ENCODE measurements at places on chromosomes 2 and 18.

DNA sequence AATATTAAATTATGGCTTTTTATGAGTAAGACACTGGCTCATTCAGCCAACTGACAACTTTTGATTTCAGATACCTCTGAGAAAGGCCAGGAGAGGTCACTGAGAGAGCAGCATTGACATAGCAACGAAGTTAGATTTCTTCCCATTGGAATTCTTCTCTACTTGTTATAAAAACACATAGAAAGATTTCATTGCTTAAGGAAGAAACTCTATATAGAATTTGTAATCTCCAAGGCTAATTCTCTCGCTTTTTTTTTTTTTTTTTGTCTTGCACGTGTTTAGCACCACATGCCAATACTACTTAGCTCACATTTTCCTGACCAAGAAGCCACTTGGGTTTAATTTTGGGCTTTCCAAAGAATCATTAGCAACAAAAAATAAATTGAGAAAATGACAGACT is 233.7 kb downstream of the CALCRL start:
- no peak for DNase-seq

GRCh38 chr2:149470046-149470445 is 117.5 kb downstream of the MMADHC start:
- no peak for DNase-seq

GRCh38 chr2:241432824-241433448 is 75.4 kb downstream of the STK25 start:
- no peak for DNase-seq

DNA sequence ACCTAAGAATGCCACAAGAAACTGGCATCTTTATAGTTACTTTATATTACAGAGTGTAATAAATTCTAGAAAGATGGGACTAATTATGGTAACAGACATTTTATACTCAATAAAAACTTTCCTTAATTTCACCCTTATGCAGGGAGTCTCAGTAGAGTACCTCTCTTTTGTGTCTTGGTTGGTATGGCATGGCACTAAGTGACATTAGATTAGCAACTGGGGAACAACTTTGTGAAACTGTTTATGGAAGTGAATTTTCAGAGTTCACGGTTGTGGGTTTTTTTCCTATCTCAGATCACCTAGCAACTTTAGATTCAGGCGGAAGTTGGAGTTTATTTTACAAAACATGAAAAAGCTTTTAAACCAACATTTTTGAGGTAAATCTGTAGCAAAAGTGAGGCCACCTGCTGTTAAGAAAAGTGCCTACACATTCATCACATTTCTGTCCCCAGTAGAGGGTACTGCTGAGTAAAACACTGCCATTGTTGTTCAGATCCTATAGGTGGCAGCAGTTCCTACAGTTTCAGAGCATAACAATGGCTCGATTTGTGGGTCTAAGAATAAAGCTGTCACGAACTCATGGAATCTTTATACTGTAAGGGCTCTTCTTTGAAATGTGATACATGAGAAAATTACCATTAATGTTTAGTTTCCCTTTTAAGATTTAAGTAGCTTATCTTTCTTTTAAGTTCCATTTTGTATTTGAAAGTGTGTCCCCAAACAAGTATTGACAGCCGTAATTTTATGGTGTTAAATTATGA is 117.6 kb downstream of the CAMKMT start:
- peak; percentile 81 for DNase-seq

DNA sequence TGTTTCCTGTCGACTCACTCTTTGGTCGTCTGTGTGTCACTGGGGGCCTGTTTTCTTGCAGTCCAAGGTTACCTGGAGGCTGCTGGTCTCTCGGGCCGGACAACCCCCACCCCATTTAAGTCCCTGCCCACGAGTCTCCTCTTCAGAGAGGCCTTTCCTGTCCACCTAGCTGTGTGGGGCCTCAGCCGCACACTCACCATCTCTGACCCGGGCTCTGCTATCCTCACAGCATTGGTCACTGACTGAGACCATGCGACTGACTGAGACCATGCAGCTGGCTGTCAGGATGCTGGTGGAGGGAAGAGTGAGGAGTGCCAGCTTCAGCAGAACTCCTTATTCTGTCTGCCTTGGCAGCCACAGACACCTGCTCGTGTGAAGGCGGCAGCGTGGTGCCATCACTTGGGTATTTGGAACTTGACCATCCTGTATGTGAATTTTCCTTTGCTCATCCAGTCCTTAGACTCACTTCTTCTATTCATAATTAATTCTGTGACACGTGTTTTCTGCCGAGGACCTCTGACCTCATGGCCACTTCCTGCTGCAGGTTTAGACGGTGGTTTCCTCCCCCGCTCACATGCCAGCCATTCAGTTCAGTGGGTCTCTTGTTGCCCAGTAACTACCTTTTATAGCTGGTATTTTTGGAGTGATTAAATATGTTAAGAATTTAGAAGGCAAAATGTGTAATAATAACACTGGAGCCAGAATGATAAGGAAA is 47.5 kb upstream of the ASB1 start:
- peak; percentile 52 for DNase-seq

DNA sequence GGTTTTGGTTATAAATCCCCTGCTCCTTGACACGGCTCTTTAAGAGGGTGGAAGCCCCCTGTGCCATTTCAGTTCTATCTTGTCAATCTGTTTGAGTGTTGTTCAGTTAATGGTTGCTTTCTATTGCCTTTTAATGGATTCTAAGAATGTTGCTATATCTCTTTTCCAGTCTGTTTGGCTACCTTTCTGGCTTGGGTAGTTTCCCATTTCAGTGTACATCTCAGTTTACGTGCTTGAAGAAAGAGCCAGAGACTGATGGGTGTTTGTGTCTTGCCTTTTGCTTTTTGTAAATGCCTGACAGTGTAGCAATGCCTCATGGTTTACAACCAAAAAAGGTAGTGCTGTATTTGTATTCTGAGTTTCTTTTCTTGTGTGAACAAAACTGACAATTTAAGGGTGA is 45.3 kb downstream of the SPATS2L start:
- no peak for DNase-seq

GRCh38 chr2:80896576-80896975 is 592.0 kb upstream of the LRRTM1 start:
- no peak for DNase-seq

DNA sequence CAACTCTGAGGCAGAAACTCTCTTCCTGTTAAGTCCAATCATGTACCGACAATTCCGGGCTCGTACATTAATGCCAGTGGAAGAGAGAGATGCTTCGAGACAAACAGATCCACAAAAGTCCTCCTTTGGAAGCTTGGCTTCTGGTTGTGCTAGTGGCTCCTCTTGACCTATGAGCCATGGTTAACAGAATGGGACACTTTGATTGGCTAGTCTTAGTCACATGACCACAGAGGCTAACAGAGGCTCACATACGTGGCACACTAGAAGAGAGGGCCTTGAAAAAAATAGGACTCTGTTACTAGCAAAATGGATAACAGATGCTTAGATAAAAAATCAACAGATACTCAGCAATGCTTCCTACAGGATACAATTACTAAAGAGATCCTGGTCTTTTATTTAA is 1211.9 kb upstream of the GYPC start:
- no peak for DNase-seq

GRCh38 chr2:96556441-96557330 is 20.1 kb downstream of the ARID5A start:
- peak; percentile 92 for DNase-seq

DNA sequence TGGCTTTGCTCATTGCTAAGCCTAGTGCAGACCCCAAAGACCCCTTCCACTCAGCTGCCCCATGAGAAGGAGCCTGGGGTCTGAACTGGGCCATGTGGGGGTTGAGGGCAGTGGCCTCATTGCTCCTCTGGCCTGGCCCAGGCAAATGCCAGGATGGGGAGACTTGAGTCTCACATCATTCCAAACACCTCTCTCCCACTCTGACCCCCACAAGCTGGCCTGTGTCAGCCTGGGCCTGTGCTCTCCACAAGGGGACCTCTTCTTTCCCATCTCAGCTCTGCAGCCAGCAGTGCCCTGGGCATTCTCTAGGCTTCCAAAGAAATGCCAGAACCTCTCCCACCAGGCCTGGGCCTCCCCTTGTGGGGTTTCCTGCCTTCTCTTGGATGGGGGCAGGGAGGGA is 45.8 kb upstream of the OTOF start:
- DNase-seq: no peak

- no peak for DNase-seq
Observed at GRCh38 chr18:23926571-23926970, 88.0 kb upstream of the TTC39C start.

- peak; percentile 59 for DNase-seq
Observed at GRCh38 chr2:226726546-226726945, 73.1 kb downstream of the IRS1 start.

GRCh38 chr18:51234117-51235008 is 36.9 kb upstream of the MEX3C start:
- no peak for DNase-seq

GRCh38 chr2:142721015-142721414 is 156.4 kb upstream of the KYNU start:
- DNase-seq: no peak

DNA sequence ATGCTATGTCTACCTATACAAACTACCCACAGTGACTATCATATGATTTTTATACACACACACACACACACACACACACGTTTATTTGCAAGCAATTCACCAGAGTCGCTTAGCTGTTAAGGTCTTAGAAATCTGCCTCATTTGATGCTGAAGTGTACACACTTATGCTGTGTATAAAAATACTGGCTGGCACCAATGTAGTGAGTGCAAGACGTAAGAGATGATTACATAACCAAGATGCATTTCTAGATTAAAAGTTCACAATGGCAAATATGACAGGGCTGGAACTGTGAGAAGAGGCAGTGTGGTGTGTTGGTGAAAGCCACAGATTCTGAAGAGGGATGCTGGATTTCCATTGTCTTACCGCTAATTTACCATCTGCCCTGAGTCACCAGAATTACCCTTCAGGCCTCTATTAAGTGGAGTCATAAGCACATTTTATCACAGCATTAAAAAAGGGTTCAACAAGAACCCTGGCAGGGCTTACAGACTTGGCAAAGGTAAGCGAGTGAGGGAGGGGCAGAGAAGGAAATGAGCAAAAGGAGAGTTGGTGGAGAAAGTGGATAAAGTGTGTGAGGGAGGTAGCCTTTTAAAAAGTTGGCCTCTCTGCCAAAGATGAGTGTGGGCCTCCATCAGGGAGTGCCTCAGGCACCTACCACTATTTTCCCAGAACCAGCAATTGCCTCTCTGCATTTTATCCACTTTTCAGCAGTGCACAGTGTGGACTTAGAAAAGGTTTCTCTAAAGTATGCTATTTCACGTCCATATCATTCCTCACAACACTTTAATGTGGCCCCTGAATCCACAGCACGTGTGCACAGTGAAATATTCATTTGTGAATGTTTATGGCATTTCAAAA is 21.5 kb downstream of the MEIS1 start:
- DNase-seq: no peak

GRCh38 chr2:15750822-15751329 is 159.2 kb downstream of the DDX1 start:
- no peak for DNase-seq

DNA sequence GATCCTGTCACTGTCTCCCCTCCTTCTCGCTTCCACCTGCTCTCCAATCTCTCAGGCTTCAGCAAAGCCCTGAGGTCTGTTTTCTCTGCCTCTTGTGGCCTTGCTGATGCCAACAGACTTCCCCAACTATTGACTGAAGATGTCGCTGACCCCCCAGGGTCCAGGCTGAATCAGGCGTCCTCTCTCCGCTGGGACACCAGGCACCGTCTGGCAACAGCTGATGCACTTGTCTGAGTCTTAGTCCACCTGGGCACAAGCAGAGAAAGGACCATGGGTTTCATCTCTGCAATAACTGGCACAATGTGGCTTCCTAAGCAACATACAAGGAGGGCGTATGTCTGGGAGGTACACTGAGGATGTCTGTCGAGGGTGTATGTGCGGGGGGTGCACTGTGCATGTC is 248.7 kb upstream of the MYT1L start:
- no peak for DNase-seq

Data from fibroblast of skin of right biceps (primary cell).